ENCODE measurements at places on chromosomes 2 and 18.

- DNase-seq = no peak
Measured at GRCh38 chr2:100886085-100886484, 66.1 kb downstream of the NPAS2 start.

- no peak for DNase-seq
Measured at GRCh38 chr2:174888646-174889271, 116.4 kb downstream of the CHN1 start.

- DNase-seq = no peak
Measured at GRCh38 chr2:231905026-231905425, 21.2 kb downstream of the NPPC start.

- DNase-seq = no peak
Measured at GRCh38 chr2:191638079-191638801, 39.7 kb upstream of the NABP1 start.

GRCh38 chr2:27147935-27148334 lies 869 bp upstream of the TCF23 start:
- DNase-seq = no peak

GRCh38 chr2:172580544-172580943 lies 24.7 kb downstream of the PDK1 start:
- no peak for DNase-seq

GRCh38 chr18:37378336-37379010 lies 187.1 kb downstream of the CELF4 start:
- no peak for DNase-seq

DNA sequence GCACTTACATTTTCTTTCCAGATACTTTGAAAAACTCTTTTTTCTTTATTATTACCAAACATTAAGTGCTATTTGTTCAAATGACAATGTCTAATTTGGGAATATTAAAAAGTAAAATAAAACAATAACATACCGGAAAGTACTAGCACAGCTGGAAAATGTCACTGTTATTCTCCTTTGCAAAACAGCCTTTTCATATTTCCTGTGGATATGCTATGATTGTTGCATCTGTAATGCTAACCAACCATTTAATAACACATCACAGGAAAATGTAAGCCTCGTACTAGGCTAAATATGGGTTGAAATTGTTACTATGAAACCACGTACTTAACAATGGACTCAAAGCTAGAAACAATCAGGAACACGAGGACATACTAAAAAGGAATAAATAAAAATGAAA lies 298.1 kb downstream of the CBLN2 start:
- DNase-seq = no peak

All from GM04504 (cell line).